ENCODE measurements at places on chromosomes 1 and 21. TPM values are rescaled to one million over a fixed set of nuclear protein-coding genes. Genes with fewer than 3 reads are reported as not detected.

GRCh38 chr1:246302711-246303317 is 204.3 kb downstream of the SMYD3 start:
- no peak for DNase-seq

DNA sequence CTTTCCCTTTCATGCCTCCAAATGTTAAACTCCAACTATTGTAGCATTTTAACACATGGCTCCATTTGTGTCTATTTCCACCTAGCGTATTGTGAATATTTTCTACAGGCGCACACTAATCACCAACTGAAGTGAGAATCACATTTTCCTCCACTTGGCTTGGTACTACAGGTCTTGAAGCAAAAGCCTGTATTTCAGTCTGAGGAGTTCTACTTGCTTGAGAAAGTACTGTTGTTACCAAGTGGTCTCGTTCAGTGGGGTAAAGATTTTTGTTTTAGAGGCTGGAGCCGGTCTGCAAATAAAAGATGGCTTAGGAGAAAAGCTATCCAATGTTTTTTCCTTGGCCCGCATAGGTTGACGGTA is 550 bp upstream of the PTBP2 start:
- DNase-seq: no peak

Gene MX1
- polyA plus RNA-seq: 1.1 TPM

- DNase-seq: peak; percentile 18
These were observed 7.0 kb upstream of the IGSF21 start for GRCh38 chr1:18100491-18101063.

GRCh38 chr1:34924759-34925555 is 4.5 kb downstream of the DLGAP3 start:
- DNase-seq: peak; percentile 20

DNA sequence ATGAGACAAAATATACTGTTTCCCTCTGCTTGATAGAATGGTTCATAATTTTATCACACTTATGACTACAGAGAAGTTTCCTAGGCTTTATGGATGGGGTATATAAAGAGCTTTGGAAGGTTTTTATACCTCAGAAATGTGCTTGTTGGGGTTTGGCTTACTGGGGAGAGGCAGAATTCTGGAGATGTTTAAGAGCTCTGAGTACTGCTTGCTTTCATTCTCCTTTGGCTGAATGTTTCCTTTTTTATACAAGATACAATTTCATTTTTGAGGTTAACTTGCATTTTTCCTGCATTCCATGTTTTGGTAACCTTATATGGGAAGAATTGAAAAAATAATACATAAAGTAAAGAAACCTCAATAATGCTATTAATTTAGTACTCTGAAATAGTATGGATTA is 157.7 kb upstream of the COL11A1 start:
- no peak for DNase-seq

Gene ZC3H12A
- 4.3 TPM for polyA plus RNA-seq

DNA sequence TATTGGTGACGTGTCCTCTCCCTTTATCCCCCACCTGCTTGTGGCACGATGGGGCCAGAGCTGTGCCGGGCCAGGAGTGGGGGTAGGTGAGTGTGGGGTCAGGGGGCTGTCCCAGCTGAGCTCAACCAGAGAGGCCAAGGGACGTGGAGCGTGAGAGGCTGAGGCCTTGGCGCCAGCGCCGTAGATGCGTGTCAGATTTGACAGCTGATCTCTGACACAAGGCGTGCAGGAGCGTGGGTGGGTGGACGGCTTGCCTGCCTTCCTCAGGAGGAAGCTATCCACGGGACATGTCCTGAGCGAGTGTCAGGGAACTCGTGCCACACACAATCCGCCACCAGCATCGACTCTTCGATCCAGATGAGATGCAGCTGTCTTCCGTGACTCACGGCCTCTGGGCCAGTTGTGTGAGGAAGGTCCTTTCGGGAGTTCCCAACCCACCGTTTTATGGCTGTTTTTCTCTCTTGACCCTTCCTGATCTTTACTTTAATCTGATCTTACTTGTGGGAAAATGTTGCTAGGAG is 56.7 kb downstream of the SPSB1 start:
- DNase-seq: no peak

DNA sequence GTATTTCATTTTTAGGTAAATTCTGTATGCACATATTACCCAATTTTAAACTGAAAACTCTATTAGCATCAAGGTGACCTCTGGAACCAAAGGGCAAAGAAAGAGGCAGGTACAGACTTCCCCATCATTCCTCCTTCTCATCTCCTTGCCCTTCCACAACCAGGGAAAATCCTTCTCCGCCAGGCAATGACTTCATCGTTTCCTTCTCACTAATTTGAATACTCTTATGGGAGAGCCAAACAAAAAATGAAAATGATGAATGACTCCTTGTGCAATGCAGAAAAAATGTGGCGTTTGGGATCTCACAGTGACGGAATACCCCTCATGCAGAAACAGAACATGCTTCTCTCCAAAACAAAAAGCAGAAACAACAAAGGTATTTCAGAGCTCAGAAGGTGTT is 83.7 kb downstream of the HLCS start:
- DNase-seq: no peak

DNA sequence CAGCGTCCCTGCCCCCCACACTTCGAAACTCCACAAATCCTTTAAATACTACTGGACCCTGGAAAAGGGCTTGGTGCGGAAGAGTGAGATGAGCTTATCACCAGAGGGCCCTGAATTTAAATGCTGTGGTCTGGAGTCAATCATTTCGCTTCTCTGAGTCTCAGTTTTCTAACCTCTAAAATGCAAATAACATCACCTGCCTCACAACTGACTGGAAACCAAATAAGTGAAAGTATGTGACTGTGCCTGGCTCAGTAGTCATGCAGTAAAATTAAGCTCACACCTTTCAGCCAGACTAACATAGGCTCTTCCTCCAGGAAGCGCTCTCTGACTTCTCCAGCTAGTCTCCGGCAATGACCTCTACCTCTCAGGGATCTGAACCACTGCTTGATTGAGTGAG is 4.2 kb downstream of the GJA4 start:
- DNase-seq: no peak

Gene GON4L
- polyA plus RNA-seq: 22.3 TPM

GRCh38 chr1:19437891-19438294 is 47.4 kb downstream of the CAPZB start:
- no peak for DNase-seq

DNA sequence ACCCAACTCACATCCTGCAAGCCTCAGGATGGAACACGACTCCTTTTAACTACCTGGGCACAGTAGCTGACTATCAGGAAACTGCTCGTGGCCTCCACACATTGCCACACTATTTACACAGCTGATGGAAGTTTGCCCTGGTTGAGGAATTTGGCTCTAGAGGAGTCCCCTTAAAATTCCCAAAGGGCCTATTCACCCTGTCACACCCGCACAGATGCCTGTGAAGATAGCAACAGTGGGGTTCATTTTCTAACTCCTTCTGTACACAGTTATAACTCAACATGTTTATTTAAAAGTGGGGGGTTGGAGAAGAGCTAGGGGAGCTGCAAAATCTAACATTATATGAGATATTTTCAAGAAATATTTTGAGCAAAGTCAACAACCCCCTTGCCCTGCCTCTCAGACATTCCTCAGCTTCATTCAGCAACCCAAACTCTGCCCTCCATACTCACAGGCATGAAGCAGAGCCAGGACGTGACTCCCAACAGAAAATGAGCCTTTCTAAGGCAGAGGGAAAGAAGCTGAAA is 35.8 kb upstream of the CCN1 start:
- no peak for DNase-seq

Gene SDC3
- polyA plus RNA-seq: 21.7 TPM

GRCh38 chr21:15508554-15508953 is 221.2 kb upstream of the USP25 start:
- no peak for DNase-seq

DNA sequence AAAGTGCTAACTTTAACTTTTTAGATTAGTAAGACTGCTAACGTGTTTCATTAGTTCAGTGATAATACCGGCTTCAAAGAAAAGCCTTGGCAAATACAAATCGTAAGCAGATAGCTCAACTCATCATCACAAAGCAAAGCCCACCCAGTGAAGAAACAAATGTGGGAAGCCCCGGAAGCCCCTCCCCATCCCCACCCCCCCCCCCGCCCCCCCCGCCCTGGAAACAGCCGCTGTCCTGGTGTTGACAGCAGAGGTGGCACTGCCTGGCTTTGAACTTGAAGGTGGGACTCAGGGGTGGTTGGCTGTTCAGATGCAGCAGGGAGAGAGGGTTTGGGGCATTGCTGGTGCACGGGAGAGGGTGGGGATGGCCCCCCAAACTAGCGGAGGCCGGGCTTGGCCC is 14.1 kb downstream of the PDXK start:
- no peak for DNase-seq
